Kasumi-1 (cell line): ENCODE measurements at places on chromosomes 2 and 18.

DNA sequence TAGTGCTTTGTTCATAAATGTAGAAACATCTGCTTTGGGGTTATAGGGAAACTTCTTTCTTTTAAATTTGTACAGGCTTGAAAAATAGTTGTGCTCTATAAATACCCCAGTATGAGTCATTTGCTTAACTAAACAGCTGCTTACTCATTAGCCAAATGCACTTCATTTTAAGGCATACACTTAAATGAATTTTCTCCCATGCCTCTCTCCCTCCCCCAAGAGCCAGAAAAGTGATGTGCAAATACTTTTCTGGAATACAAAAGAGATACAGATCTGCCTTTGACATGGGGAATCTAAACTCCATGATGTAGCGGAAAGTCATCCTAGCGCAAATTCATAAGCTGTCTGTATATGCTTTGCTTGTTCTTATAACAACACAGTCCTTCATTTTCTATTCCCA lies 469.4 kb downstream of the DLGAP1 start:
- DNase-seq = no peak

DNA sequence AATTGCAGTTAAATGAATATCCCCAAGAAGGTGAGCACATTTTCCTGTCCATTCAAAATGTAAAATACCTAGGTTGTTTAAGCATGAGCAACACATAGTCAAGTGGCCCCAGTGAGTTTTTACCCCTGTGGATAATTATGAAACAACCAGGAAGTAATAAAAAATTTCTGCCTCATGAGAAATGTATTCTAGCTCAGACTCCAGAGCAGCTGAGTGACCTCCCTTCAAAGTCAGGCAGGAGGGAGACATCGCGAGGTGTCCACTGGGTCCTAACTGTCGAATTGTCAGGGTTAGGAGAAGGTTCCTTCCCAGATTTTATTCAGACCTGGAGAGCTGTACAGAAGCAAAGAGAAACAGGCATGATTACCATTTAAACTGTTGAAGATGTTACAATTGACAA lies 416.6 kb upstream of the SMIM21 start:
- DNase-seq = no peak

- DNase-seq = no peak
These were observed 445.8 kb upstream of the ACVR2A start for GRCh38 chr2:147398996-147399395.

DNA sequence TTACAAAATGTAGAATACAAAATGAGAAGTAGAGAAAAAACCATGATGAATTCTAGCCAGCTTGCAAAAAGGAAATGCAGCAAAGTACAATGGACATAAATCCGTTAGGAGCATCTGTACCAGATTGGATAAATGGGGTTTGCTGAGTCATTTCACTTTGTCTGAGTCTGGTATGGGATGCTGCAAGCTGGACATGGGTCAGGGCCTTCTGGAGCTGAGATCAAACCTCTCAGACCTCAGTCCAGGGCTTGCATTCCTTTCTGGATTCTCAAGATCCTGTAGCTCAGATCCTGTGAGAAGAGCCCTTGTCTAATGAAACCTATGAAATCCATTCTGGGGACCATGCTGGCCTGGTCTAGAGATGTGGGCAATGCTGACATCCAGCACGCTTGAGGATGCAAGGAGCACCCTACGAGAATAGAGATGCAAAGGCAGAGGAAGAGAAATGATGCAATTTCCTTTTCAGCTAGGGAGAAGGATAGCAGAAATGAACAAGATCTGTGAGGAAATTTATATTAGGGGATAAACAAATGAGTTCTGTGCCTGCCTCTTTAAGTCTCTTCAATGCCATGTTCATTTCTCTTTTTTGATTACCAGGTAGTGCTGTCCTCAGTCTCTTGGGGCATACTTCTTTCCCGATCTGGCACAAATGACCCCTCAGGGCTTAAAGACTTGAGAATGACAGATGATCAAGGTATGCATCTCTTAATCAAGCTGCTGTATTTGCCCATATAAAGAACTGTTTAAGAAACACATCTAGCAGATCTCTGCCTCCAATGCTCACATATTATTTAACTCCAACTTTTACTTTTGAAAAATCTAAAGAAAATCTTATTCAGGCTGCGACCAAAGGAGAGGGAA lies 230.4 kb downstream of the MEIS1 start:
- DNase-seq = peak; percentile 37

DNA sequence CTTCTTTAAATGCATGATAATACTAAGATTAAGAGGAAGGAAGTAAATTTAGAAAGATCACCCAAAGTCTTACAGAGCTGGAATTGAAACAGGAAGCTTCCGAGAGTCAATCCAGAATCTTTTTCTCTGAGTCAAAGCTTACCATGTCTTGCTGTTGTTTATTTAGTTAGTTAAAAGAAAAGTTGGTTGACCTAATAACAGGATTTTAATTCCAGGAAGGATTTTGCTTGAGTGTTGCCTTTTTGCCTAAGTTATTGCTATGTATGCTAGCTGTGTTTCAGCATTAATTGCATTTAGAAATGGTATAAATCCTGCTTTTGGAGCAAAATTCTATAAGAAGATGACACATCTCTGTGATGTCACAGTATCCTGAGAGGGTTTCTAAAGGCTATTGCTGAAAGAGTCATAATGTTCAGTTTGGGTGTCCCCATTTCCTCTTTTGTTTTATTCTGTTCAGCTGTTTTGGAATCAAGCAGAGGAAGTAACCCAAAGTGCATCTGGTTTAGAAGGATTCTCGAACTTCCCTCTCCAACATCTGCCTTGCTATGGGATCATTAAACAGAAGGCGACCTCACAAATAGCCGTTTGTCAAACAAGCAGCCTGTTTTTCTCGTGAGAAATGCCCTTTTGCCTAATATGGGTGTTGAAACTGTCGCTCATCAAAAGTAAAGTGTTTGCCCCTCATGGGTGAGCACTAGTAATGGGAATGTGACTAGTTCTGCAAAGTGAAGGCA lies 271.5 kb upstream of the MMADHC start:
- peak; percentile 96 for DNase-seq

GRCh38 chr2:151713291-151713903 lies 20.9 kb downstream of the NEB start:
- DNase-seq = no peak

DNA sequence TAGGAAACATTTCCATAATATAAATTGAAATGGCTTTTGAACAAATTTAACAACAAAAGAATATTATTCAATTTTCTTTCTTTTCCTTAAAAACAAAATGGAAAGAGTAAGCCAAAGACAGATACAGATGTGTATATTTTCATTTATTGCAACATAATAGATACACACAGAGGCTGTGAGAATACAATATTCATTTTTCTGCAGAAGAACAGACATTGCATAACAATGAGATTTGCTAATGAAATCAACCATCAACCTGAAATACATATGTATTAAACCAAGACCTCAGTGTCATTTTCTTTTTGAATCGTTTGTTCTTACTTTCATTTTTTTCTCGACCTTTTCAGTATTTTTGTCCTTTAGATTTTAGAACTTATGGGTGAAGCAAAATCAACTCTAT lies 95.1 kb downstream of the BAZ2B start:
- DNase-seq = no peak

GRCh38 chr2:53150146-53150545 lies 617.5 kb upstream of the CHAC2 start:
- DNase-seq = no peak

GRCh38 chr2:50606860-50607259 lies 425.1 kb downstream of the NRXN1 start:
- DNase-seq = no peak

DNA sequence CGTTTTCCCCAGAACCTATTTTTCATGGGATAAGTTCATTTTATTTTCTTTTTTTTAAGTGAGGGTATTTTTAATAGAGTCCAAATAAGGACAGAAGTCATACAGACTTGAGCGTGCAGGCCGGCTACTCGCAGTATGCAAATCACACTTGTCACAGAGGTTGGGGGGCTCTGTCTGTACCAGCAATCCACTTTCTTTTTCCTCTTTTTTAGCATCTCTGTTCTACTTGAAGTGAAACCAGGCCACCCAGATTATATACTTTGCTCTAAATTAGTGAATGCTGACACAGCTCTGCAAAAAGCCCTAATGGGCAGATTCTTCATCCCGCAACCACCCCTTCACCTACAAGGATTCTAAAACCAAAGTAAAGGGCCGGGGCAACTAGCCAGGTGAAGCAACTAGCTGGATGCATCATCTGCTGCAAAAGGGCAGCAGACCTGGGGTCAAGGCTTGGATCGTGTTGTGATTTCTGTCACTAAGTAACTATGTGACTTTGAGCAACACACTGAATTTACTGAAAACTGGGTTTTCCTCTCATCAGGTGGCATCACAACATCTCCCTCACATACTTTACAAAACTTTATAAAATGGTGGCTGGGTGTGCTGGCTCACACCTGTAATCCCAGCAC lies 18.4 kb downstream of the KDSR start:
- DNase-seq = no peak

DNA sequence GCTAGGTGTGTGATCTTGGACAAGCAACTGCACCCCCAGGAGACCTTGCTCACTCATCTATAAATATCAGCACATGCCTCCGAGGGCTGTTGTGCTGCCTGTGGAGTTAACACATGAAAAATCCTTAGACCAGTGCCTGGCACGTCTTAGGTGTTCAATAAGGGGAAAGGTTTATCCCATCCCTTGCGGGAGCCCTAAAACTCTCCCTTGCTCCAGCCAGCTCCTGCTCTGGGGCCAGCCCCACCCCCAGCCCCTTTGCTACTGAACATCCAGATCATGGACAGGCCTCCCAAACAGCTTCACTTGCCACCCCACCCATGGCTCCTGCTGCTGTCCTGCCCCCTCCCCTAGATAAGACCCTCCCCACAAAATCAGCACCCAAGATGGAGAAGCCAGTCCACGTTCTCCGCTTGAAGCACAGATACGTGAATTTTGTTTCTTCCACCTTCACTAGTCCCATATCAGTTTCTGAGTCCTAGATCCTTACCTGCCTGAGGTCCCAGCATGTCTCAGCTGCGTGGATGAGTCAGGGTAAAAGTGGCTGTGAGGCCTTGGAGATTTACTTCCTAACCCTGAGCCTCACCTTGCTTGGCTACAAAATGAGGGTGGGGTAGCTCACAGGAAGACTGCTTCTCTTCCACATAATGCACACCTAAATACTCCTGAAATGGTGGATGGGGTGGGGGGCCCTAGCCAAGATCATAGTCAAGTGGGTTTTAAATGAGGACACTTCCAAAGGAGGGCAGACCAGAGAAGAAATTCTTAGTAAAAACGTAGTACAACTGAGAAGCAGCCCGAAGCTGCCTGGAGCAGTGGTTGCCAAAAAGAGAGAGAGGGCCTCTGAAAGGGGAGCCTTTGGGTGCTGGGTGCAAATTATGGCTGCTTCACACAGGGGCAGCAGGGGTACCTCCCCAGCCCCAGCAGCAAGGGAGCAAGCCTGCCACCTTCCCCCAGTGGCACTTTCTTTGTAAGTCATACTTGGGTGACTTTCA lies 40.4 kb downstream of the C1QL2 start:
- no peak for DNase-seq

GRCh38 chr2:74835831-74836674 lies 2.1 kb downstream of the HK2 start:
- DNase-seq = peak; percentile 79

DNA sequence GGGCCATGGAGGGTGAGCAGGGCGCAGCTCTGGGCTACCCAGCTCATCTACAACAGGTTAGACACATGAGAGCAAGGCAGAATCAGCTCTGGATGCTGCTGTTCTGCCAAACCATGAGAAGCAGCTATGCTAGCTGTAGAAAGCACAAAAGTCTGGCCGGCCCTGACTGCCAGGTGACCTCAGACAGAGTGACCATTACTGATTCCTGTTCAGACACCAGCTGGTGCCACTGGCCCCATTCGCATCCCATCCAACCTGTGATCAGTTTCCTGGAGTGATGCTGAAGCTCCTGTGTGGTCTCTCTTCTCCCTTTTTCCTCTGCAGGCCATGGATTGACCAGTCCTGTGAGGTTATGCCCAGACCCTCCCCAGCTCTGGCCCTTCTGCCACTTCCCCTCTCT lies 14.3 kb downstream of the RBMS1 start:
- no peak for DNase-seq

DNA sequence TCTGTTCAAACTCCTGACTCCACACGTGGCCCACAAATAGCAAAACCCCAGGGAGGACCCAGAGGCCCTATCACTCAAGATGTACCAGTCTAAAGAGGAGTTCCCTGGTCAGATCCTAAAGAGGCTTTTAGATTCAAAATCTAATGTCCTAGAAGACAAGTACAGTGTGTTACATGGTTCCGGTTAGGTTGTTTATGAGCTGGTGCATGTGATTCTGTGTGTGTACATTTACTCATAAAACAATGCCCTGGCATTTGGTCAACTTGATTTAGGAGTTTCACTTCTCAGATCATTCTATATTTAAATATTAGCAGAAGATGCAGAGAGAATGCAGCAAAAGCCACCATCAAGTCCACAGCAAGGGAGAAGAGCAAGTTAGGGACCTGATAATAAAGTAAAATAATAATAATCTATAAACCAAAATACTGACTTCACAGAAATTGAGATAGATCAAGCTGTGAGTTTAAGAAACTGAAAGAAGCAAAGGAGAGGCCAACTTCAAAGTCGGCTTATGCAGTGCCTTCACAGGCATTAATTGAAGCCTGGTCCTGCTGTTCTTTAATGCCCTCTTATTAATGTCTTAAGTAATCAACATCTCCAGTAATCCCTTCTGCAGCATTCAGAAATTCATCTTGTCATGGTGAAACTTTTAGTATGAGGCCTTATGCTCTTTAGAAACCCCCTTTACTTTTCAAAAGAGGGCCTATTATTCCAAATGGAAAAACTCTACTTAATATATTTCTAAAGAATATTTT lies 4.2 kb upstream of the AP1S3 start:
- no peak for DNase-seq

DNA sequence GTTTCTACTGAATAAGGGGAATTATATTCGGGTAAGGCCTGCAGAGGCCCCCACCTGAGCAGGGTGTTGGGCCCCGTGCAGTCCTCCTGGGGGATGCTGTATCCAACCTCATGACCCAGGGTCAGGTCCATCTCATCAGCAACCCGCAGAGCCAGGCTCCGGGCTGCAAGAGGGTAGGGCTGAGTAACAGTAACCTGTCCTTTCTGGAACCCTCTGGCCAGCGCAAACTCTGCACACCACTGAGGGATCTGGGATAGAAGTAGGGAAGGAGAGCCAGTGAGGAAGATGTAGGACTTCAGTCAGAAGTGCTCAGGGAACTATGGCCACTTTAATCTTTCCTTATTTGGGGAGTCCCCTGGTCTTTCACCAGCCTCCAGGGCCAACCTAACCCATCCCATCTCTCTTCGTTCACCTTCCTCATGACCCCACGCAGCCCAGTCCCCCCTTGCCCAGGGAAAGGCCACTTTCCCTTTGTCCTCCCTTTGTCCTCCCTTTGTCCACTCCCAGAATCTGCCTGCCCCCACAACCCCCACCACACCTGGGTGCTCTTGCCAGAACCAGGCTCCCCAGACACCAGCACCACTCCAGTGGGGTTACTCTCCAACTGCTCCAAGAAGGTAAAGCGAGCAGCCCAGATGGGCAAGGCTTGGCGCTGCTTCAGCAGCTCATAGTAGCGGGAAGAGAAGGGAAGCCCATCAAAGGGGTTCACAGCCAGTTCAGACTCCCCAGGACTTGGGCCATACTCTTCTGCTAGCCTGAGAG lies 895 bp downstream of the DQX1 start:
- no peak for DNase-seq
